ENCODE measurements at places on chromosomes 7 and 10.

DNA sequence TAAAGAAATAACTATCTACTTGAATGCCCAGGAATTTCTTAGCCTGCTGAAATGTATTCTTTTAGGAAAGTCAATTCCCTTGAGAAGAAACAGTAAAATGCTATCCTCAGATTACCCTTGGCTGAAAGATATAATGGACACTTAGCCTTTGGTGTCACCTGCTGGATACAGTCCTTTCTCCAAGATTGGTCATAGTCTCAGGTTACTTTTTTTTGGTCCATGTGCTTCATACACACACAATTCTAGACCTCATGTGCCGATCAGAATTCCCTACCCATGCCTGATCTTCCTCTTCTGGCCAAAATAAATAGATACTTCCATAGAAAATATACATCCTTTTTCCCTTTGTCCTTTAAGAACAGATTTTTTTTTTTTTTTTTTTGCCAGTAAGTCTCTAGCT is 218.9 kb upstream of the PHYHIPL start:
- no peak for DNase-seq

DNA sequence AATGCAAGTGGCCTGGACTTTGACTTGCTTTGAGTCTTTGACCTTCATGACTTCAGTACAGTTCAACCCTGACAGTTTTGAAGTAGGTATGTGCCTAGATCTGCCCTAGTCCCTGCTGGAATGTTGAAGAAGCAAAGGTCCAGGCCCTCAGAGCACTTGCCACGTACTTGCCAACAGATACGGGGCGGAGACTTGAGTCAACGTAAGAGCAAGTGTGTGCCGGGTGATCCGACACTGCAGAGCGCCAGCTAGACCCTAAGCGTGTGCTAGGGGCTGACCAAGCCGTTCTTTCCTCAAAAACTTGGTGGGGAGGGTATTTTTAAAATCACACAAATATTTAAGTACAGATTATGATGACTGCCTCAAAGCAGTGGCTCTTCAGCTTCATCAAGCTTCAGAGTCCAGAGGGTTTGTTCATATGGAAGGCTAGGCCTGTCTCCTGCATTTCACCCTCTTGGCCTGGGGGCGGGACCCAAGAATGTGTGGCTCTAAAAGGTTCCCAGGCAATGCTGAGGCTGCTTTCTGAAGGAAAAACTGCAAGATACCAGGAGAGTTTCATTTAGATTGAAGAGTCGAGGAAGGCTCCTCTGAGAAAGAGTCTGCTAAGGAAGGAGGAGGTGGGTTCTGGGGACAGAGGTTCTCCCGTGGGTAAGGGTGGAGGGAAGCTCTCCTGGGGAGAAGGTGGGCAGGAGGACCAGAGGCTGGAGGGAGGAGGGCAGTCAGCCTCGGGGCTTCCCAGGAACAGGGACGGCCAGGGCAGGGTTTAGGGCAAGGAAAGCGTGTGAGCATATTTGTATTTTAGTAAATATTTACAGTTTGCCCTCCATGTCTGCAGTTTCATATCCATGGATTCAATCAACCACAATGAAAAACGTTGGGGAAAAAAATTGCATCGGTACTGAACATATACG is 160.3 kb downstream of the EGFR start:
- no peak for DNase-seq

GRCh38 chr10:30744106-30744505 is 114.6 kb upstream of the LYZL2 start:
- DNase-seq: no peak

GRCh38 chr10:29254123-29255046 is 34.5 kb upstream of the LYZL1 start:
- DNase-seq: no peak

- DNase-seq: no peak
Measured at GRCh38 chr7:34454381-34454780, 203.6 kb upstream of the NPSR1 start.

Measured in WTC11 (cell line).